ENCODE measurements at places on chromosomes 12 and 14.

GRCh38 chr12:46458500-46459102 lies 86.0 kb upstream of the SLC38A2 start:
- no peak for DNase-seq

- DNase-seq, result peak; percentile 16
Measured at GRCh38 chr12:108616941-108617858, 16.5 kb downstream of the SELPLG start.

DNA sequence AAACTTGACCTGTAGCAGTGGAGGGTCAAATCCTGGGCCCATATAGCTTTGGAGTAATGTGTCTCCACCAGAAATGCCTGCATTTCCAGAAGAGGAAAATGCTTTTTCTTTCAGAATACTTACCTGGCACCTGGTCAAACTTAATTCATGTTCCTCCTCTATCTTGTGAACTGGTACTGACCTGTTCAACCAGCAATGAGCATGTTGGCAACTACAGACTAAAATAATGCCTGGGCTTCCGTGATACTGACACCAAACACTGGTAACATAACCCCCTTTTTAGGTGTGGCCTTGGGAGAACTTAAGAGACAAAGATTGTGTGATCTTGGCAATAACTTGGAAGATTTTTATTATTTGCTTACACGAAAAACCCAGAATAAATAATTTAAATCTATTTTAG lies 23.8 kb upstream of the MGST1 start:
- no peak for DNase-seq

DNA sequence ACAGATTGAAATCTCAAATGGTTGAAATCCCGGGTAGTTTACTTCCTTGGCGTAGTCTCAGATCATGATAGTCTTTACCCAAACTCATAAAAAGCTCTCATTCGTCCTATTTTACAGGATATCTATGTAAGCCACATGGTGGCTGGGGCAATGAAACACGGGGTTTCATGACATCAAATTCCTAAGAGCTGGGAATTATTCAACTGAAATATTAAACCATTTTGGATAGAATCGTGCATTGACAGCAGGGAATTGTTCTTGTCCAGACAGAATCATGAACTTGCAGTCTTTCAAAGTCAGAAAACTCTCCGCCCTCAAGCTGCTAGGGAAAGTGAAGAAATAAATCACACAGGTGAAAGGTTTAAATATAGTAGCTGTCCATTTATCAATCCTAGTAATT lies 33.2 kb upstream of the PRKAB1 start:
- no peak for DNase-seq

- no peak for DNase-seq
Measured at GRCh38 chr12:52637299-52637698, 14.7 kb downstream of the KRT2 start.

- DNase-seq, result no peak
Measured at GRCh38 chr12:82708061-82708879, 21.6 kb downstream of the TMTC2 start.

- DNase-seq, result no peak
Measured at GRCh38 chr12:55631733-55632132, 5.0 kb upstream of the OR10P1 start.

DNA sequence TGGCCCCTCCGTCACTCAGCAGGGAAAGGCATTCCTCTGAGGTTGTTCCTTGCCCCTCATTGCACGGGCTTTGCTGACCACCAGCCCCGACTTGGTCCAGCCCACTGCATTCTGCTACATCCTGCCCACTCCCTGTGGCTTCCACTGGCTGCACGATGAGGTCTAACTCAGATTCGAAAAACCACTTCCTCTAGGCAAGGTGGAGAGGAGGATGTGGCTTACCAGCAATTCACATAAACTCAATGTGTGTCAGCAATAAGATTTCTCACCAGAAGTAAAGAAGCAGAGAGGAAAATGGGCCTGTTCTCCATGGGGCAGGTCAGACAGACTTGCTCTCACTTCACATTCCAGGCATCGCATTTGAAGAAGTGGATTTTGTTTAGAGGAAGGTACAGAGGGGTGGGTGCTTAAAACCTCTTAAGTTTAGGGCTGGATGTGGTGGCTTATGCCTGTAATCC lies 14.7 kb downstream of the GPR68 start:
- DNase-seq, result peak; percentile 51

GRCh38 chr14:34685819-34686428 lies 28.5 kb downstream of the CFL2 start:
- DNase-seq, result no peak
